ENCODE measurements at places on chromosomes 2 and 18. TPM values are rescaled to one million over a fixed set of nuclear protein-coding genes. Genes with fewer than 3 reads are reported as not detected.

DNA sequence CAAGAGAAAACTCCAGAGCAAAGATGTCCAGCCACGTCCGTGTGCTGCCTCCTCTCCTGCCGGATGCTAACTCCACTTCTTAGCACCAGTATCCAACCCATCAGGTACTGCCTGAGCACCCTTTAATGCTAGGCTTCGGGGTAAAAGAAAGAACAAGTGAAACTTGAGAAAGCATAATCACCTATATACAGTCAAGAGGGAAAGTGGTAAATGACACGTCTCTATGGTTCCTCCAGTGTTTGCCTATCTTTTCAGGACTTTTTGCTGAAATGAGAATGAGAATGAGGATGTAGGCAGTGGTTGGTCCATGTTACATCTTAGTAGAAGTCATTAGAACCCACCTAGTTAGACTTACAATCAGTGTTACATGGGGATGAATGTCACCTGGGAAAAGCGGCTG lies 47.9 kb downstream of the EPHA4 start:
- H3K27ac ChIP-seq = no peak overlapping the region
- H3K27me3 ChIP-seq = no peaks in the 10 kb centered on the region
- no peaks in the 10 kb centered on the region for H3K36me3 ChIP-seq
- peaks cover 21% of the 10 kb centered on the region for H3K4me1 ChIP-seq

The TEKT4 gene
- total RNA-seq = not detected

The KLHL41 gene
- not detected for total RNA-seq

GRCh38 chr18:5534845-5535244 lies 9.0 kb downstream of the EPB41L3 start:
- peak; percentile 44 for DNase-seq
- H3K27me3 ChIP-seq = peaks cover 20% of the 10 kb centered on the region
- no peak overlapping the region for H3K27ac ChIP-seq
- H3K4me3 ChIP-seq = no peak overlapping the region

The LIPT1 gene
- total RNA-seq = 8.1 TPM

The IL1RN gene
- total RNA-seq = 0.77 TPM

The CPS1 gene
- 0.96 TPM for total RNA-seq

DNA sequence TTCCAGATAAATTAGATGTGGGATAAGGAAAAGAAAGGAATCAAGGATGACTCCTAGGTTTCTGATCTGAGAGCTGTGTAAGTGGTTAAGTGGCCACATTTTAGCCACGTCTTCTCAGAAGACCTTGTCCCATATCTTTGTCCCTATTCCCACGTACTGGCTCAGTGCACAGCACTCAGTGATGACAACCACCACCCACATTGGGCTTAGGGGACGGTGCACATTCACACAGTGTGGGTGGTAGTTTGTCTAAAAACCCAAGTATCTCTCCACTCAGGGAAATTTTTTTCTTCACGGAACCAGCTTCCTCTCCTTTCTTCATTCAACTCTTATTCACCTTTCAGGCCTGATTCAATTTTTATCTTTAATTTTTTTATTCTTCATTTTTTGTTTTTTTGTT lies 30.6 kb upstream of the GCC2 start:
- H3K27me3 ChIP-seq = peaks cover 7% of the 10 kb centered on the region
- H3K4me1 ChIP-seq = no peaks in the 10 kb centered on the region
- no peak overlapping the region for H3K4me3 ChIP-seq
- DNase-seq = no peak
- H3K27ac ChIP-seq = no peak overlapping the region

The CCDC141 gene
- total RNA-seq = 2.6 TPM

The MC4R gene
- total RNA-seq = not detected

GRCh38 chr2:207319316-207319715 lies 153.6 kb upstream of the KLF7 start:
- no peak overlapping the region for H3K27ac ChIP-seq
- H3K27me3 ChIP-seq = peaks cover 2% of the 10 kb centered on the region
- no peak for DNase-seq
- H3K4me3 ChIP-seq = no peak overlapping the region
- H3K4me1 ChIP-seq = peaks cover 9% of the 10 kb centered on the region

The HRH4 gene
- total RNA-seq = not detected

The MROH2A gene
- total RNA-seq = not detected

- H3K4me3 ChIP-seq = no peak overlapping the region
- no peak overlapping the region for H3K27ac ChIP-seq
- no peak for DNase-seq
- H3K4me1 ChIP-seq = no peaks in the 10 kb centered on the region
- H3K27me3 ChIP-seq = peaks cover 6% of the 10 kb centered on the region
These were observed 127.8 kb downstream of the MEP1B start for GRCh38 chr18:32317651-32318050.

- peaks cover 14% of the 10 kb centered on the region for H3K4me1 ChIP-seq
- H3K36me3 ChIP-seq = no peaks in the 10 kb centered on the region
- no peak overlapping the region for H3K27ac ChIP-seq
These were observed 391.7 kb downstream of the PTPRM start for GRCh38 chr18:7958897-7959146.

The TUBA3E gene
- not detected for total RNA-seq

The UGT1A5 gene
- not detected for total RNA-seq

- H3K4me1 ChIP-seq = no peaks in the 10 kb centered on the region
- no peak overlapping the region for H3K4me3 ChIP-seq
- no peak overlapping the region for H3K27ac ChIP-seq
- H3K36me3 ChIP-seq = no peaks in the 10 kb centered on the region
- peaks cover 7% of the 10 kb centered on the region for H3K27me3 ChIP-seq
These were observed 39.4 kb downstream of the HRH4 start for GRCh38 chr18:24499814-24500213.

- DNase-seq = no peak
- H3K36me3 ChIP-seq = peaks cover 15% of the 10 kb centered on the region
- no peak overlapping the region for H3K4me3 ChIP-seq
- H3K27ac ChIP-seq = no peak overlapping the region
- H3K4me1 ChIP-seq = peaks cover 2% of the 10 kb centered on the region
These were observed 9.3 kb upstream of the SNORC start for GRCh38 chr2:232860593-232861241.

DNA sequence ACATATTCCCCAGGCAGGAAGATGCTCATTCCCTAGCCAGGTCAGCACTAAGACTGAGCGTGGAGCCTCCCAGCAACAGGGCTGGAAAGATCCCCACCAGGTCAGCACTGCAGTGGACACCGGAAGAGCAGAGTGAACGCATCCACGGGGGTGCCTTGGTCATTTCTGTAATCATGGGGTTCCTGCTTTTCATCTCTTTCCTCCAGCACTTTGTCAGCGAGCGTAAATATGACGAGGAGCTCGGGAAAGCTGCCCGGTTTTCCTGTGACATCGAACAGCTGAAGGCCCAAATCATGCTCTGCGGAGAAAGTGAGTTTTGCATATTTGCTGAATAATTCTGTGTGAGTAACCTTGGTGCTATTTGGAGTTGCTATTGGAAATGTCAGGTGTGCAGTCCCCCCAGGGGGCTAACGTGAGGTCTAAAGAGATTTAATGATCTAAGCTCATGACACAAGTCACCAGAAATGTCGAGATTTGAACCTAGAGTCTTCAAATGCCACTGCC lies 40.1 kb downstream of the KCTD18 start:
- peaks cover 46% of the 10 kb centered on the region for H3K4me1 ChIP-seq
- no peak overlapping the region for H3K27ac ChIP-seq
- H3K4me3 ChIP-seq = no peak overlapping the region
- peaks cover 2% of the 10 kb centered on the region for H3K36me3 ChIP-seq
- H3K27me3 ChIP-seq = no peaks in the 10 kb centered on the region

- H3K27me3 ChIP-seq = peaks cover 28% of the 10 kb centered on the region
- no peaks in the 10 kb centered on the region for H3K36me3 ChIP-seq
- no peak overlapping the region for H3K27ac ChIP-seq
- peaks cover 1% of the 10 kb centered on the region for H3K4me1 ChIP-seq
These were observed 49.2 kb upstream of the DAPL1 start for GRCh38 chr2:158745866-158746382.

GRCh38 chr2:168731002-168731401 lies 71.4 kb upstream of the NOSTRIN start:
- peaks cover 7% of the 10 kb centered on the region for H3K36me3 ChIP-seq
- no peak overlapping the region for H3K27ac ChIP-seq
- DNase-seq = no peak
- no peaks in the 10 kb centered on the region for H3K27me3 ChIP-seq
- no peaks in the 10 kb centered on the region for H3K4me1 ChIP-seq
- no peak overlapping the region for H3K4me3 ChIP-seq

- DNase-seq = no peak
- H3K4me3 ChIP-seq = no peak overlapping the region
- H3K36me3 ChIP-seq = no peaks in the 10 kb centered on the region
- no peaks in the 10 kb centered on the region for H3K27me3 ChIP-seq
- H3K27ac ChIP-seq = no peak overlapping the region
- H3K4me1 ChIP-seq = no peaks in the 10 kb centered on the region
These were observed 425.8 kb upstream of the KCNH7 start for GRCh38 chr2:163264341-163264740.

- no peak overlapping the region for H3K4me3 ChIP-seq
- peak overlapping the region; percentile 18 for H3K27ac ChIP-seq
- peaks cover 16% of the 10 kb centered on the region for H3K36me3 ChIP-seq
- peak; percentile 19 for DNase-seq
These were observed 214.4 kb upstream of the SLC39A10 start for GRCh38 chr2:195442458-195443175.

GRCh38 chr2:108451976-108452375 lies 3.0 kb downstream of the GCC2 start:
- H3K27me3 ChIP-seq = no peaks in the 10 kb centered on the region
- H3K36me3 ChIP-seq = peaks cover 45% of the 10 kb centered on the region
- H3K4me1 ChIP-seq = peaks cover 32% of the 10 kb centered on the region
- H3K4me3 ChIP-seq = no peak overlapping the region

The IMMT gene
- total RNA-seq = 168 TPM

GRCh38 chr2:150286730-150287362 lies 200.6 kb downstream of the RND3 start:
- H3K4me3 ChIP-seq = no peak overlapping the region
- H3K27me3 ChIP-seq = no peaks in the 10 kb centered on the region
- no peak for DNase-seq
- H3K27ac ChIP-seq = no peak overlapping the region

The PKDCC gene
- total RNA-seq = not detected

DNA sequence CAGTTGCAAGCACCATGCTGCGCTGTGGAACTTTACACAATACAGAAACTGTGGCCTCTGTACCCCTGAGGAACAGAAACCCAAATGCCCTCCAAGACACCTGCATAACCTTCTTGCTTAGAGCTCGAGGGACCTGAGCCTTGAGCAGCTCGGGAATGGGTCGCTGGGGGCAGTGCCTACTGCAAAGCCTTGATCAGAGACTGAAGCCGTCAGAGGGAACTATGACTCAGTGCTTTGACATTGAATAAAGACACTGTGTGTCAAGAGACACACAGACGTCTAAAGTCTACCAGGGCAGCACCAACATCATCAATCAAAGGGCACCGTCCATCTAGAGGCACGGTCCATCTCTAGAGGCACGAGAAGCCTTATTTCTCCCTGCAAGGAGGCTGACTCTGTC lies 30.6 kb downstream of the GPR45 start:
- no peaks in the 10 kb centered on the region for H3K4me1 ChIP-seq
- no peak overlapping the region for H3K4me3 ChIP-seq

DNA sequence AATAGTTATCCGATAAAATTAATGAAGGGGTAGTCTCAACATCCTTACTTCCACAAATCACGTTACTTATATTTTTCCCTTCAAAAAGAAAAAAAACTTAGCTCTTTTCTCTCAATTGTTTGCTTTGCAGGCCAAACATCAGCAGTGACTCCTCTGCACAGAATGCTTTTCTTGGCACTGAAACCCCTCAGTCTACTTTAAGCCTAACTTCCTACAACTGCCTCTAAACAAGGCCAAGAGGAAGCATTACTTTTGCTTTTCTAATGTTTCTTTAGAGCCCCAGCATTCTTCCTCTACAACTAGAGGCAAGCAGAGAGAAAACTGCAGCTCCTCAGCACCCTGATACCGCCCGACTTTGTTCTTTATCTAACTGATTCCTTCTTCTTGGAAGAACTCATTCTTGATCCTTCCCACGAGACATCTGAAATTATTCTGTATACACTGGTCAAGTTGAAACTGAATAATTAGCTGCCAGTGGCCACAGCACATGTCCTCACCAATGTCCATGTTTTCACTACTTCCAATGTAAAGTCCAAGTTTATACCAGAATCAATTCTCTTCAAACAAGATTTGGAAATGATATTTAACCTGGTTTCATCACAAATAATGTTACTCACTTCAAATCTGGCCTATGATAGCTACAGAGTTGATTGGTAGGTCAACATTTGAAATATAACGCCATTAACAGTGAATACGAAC lies 55.3 kb downstream of the DTNB start:
- peaks cover 2% of the 10 kb centered on the region for H3K36me3 ChIP-seq
- no peak for DNase-seq
- no peaks in the 10 kb centered on the region for H3K27me3 ChIP-seq
- no peak overlapping the region for H3K4me3 ChIP-seq

The FEV gene
- total RNA-seq = not detected

- H3K27me3 ChIP-seq = no peaks in the 10 kb centered on the region
- no peaks in the 10 kb centered on the region for H3K36me3 ChIP-seq
- no peak overlapping the region for H3K27ac ChIP-seq
- no peak for DNase-seq
- no peak overlapping the region for H3K4me3 ChIP-seq
These were observed 509.9 kb upstream of the VRK2 start for GRCh38 chr2:57536535-57537231.

The ALPP gene
- not detected for total RNA-seq

DNA sequence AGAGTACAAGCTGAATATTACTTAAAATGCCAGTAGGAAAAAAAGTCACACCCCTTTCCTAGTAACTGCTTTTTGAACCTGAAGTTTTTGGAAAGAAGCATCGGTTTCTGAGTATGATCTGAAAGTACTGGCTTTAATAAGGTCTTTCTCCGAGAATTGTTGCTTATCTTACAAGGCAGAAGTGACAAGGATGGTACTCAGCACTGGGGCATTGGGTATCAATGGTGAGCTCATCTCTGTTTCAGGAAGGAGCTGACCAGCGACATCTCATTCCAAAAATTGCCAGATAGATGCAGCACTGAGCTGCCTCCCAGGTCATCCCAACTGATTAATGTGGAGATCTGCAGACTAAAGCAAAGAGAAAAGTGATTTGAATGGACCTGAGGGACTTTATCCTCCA lies 85.4 kb downstream of the FMNL2 start:
- H3K27me3 ChIP-seq = peaks cover 20% of the 10 kb centered on the region
- H3K36me3 ChIP-seq = no peaks in the 10 kb centered on the region
- peaks cover 39% of the 10 kb centered on the region for H3K4me1 ChIP-seq
- no peak overlapping the region for H3K27ac ChIP-seq
- no peak overlapping the region for H3K4me3 ChIP-seq

- H3K36me3 ChIP-seq = no peaks in the 10 kb centered on the region
- no peak overlapping the region for H3K4me3 ChIP-seq
- no peaks in the 10 kb centered on the region for H3K27me3 ChIP-seq
- H3K27ac ChIP-seq = no peak overlapping the region
- peaks cover 8% of the 10 kb centered on the region for H3K4me1 ChIP-seq
These were observed 42.0 kb downstream of the EPAS1 start for GRCh38 chr2:46339200-46339599.

GRCh38 chr18:36759167-36759776 lies 69.5 kb downstream of the TPGS2 start:
- H3K36me3 ChIP-seq = no peaks in the 10 kb centered on the region
- H3K4me1 ChIP-seq = no peaks in the 10 kb centered on the region
- no peak overlapping the region for H3K4me3 ChIP-seq
- no peak overlapping the region for H3K27ac ChIP-seq
- peaks cover 6% of the 10 kb centered on the region for H3K27me3 ChIP-seq
